ENCODE measurements at places on chromosomes 7 and 10. TPM values are rescaled to one million over a fixed set of nuclear protein-coding genes. Genes with fewer than 3 reads are reported as not detected.

GRCh38 chr10:103669243-103669929 lies 175.9 kb downstream of the NEURL1 start:
- DNase-seq, result no peak

DNA sequence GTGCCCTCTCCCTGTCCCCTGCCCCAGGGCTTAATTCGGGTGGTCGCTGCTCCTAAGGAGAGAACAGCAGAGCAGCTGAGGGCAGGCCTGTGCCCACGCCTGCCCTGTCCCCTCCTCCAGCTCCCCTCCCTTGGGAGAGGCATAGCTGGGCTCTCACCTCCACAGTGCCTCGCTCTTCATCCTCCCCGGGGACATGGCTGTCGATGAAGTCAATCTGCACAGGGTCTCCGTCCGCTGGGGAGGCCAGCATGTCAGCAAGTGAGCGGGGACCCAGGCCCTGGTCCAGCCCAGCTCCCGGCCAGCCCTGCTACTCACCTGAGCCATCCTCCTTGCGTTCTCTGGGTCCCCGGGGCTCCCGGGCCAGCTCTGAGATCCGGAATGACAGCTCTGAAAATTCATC lies 3.8 kb upstream of the SAP25 start:
- DNase-seq, result no peak

DNA sequence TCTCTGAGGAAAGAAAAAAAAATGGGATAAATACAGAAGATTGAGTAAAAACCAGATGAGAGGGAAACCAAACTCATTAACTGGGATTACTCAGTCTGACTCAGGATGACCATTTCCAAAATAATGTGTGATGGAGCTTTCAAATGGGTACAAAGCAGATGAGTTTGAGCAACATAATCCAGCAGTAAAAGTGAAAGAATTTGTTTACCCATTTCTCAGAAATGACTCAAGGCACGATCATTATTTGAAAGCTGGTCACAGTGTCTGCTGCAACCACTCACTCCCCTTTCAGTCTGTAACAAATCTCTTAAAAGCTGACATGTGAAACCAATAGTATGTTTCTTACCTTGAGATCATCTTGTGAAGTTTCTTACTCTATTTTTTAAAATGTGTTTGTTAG lies 104.7 kb upstream of the KLF14 start:
- DNase-seq, result no peak

ARPC1B gene
- total RNA-seq, result 318 TPM

GRCh38 chr7:22662036-22662435 lies 65.0 kb upstream of the IL6 start:
- no peak for DNase-seq

- DNase-seq, result no peak
Measured at GRCh38 chr7:32257621-32258020, 187.4 kb upstream of the PDE1C start.

ARHGEF35 gene
- total RNA-seq, result 2.5 TPM

DGKB gene
- not detected for total RNA-seq

DNA sequence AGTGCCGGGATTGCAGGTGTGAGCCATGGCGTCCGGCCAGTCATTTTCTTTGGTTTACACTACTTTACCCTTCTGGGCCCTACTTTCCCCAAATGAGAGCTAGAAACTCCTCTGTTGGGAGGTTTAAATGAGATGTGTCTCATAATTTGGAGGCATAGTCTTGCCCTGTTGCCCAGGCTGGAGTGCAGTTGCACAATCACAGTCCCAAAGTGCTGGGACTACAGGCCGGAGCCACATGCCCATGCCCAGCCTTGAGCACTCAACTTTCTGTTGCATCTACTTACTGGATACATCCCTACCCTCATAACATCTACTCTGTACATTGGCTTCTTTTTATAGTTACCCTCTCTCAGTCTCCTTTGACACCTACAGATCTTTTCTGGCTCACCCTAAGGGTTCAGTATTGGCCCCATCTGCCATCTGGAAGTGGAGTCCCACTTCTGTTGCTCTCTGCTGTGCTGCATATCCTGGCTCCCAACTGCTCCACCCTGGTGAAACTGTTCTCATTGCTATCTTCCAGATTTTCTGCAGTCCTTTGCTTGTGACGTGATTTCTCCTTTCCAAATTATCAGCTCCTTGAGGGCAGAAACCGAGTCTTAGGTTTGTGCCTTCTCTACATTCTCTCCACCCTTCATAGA lies 8.4 kb downstream of the EIF4H start:
- DNase-seq, result no peak

GIMAP2 gene
- total RNA-seq, result 140 TPM

- DNase-seq, result no peak
Measured at GRCh38 chr10:18140957-18141845, 977 bp downstream of the CACNB2 start.

- no peak for DNase-seq
Measured at GRCh38 chr7:53340220-53340619, 304.8 kb downstream of the POM121L12 start.

- no peak for DNase-seq
Measured at GRCh38 chr7:157814931-157815705, 478.3 kb downstream of the DNAJB6 start.

DNA sequence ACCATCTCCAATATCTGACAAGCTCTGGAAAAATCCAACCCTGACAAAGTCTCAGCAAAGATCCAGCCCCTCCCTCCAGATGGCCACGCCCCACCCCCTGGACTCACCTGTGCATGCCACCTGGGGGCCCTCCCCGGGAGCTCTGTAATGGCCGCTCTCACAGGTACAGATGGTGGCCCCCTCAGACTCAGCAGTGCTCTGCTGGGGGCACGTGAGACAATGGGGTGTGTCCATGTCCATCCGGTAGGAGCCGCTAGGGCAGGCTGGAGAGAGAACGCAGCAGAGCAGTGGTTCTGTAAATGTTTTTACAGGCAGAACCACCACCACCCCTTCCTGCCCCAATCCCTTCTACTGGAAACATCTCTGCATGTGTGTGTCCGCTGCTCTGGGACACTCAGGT lies 9.5 kb downstream of the EPHA1 start:
- no peak for DNase-seq

AKR1C3 gene
- total RNA-seq, result 2.0 TPM

GRCh38 chr7:84043661-84044191 lies 150.9 kb downstream of the SEMA3A start:
- no peak for DNase-seq

GRCh38 chr10:124736491-124737136 lies 7.6 kb downstream of the FAM53B start:
- DNase-seq, result no peak

GRCh38 chr7:156504687-156505545 lies 135.7 kb upstream of the RNF32 start:
- no peak for DNase-seq

DNA sequence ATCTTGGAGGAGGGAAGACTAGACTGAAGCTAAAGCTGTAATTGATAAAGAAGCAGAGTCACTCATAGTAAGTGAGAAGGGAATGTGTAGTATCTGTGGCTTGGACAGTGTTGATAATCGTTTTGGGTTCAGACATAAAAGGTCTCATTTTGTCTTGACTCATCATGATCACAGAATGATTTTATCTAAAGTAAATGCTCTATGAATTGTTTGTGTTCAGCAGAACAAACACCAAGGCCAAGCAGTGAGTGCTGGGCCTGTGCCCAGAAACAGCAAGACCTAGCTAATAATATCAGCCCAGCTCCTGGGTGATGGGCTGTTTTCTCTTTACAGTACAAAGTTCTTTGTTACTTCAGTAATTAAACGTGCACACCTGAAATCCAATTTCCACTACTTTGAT lies 26.7 kb upstream of the CD36 start:
- no peak for DNase-seq

KCNMA1 gene
- 0.54 TPM for total RNA-seq

DNA sequence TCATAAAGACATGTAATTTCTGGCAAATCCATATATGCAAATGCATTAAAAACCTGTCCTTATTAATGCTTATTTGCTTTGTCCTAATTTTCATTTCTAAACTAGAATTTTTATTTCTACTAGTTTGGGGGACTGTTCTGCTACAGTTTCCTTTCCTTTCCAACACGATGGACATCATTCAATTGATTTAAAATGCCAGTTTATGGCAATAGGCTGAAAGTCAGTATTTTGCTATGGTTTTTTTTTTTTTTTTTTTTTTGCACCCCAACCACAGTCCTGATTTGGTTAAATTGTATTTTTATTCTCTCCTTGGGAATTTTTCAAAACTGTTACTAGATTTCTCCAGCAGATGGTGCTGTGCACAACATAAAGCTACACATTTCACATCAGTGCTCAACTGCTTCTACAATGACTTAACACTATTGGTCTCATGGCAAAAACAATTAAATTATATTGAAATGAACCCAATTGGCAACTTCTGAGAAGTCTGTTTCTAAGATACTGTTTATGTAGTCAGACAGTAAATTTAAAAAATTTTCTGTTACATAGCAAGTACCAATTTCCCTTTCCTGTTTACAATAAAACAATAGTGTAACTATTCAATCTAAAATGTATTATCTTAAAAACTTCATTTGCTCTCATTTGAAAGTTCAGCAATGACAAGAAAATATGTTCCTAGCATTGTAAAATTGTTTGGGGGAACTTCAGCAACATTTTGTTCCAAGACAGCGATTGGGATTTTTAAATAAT lies 193.8 kb upstream of the CCDC6 start:
- no peak for DNase-seq

DNA sequence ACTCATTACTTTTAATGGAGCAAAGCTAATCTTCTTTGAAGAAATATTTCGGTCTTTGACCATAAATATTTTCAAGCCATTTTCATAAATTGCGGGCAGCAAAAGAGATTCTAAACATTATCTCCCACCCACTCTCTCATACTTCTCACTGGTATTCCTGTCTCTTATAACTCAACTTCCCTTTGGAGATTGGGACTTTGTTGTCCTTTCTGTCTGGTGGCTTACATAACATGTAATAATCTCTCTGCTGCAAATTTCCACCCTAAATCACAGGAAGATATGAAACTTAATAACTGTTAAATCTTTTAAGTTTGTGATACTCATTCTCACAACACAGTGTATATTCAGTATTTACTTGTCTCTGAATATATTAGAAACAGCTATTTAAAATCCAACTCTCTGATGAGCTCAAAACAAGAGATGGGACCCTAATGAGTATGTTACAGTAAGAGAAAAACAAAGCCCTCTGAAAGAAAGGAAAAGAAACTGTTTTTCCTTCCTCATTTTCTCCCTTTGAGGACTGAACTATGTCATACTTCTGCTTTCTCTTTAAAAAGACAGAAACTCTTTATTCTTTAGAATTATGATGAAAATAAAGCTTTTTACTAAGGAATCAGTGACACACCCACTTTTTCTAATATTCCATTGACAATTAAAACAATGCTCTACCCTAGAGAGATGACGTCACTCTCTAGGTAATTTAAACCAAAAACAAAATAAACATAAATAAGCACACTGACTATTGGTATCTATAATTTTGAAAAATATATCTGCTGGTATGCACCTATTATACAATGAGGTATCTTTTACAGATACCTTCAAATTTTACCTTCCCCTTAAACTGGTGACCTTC lies 14.7 kb downstream of the CALCR start:
- DNase-seq, result no peak

AP5Z1 gene
- total RNA-seq, result 70.1 TPM

- no peak for DNase-seq
Measured at GRCh38 chr7:45971661-45972175, 50.6 kb upstream of the IGFBP3 start.

DNA sequence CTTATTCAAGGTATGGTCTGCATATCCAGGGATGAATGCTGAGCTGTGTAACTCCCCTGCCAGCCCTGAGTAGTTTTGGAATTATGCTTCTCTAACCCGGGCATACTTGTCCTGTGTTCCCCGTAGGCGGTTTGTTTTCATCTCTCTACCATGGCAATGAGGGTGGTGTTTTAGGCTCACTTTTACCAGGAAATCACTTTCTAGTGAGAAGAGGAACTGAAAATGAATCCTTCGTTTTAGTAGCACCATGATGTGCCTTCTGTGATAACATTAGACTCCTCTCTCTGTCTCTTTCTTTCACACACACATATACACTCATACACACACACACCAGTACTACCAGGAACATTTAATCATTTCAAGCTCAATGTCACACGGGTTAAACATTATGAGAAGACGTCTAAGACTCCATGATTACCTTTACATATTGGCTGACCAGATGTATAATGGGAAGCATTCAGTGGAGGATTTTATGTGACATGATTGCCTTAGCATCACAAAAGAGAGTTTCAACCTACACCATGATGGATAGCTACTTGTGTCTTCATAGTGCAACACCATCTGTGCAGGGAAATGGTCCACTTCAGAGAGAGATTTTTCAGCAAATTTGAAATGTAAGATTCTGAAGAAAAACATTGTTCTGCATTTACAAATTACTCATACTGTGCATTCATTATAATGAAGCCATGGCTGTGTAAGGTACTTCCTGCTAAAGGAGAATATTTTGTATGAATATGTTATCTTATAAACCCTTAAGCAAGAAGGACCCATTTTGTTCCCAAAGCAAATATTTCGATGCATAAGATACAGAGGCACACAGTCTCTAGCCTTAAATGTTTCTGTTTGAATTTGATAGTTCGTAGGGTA lies 31.0 kb upstream of the PFKP start:
- DNase-seq, result no peak

GRCh38 chr10:103262229-103262628 lies 14.7 kb upstream of the INA start:
- DNase-seq, result no peak

SH2D4B gene
- 0.14 TPM for total RNA-seq

SFRP4 gene
- total RNA-seq, result not detected

GRCh38 chr7:113562242-113562641 lies 356.6 kb downstream of the PPP1R3A start:
- DNase-seq, result no peak

- no peak for DNase-seq
Measured at GRCh38 chr7:83956104-83956503, 238.5 kb downstream of the SEMA3A start.
